ENCODE measurements at places on chromosomes 4 and X. TPM values are rescaled to one million over a fixed set of nuclear protein-coding genes. Genes with fewer than 3 reads are reported as not detected.

The C4orf50 gene
- not detected for total RNA-seq

The NEXMIF gene
- not detected for total RNA-seq

The SCRG1 gene
- total RNA-seq: under 0.01 TPM

The BEND2 gene
- not detected for total RNA-seq

The AR gene
- total RNA-seq: 0.22 TPM

The GLRB gene
- total RNA-seq: 8.2 TPM

The PCDH10 gene
- 21.6 TPM for total RNA-seq

The RAB39B gene
- 0.14 TPM for total RNA-seq

The PIN4 gene
- total RNA-seq: 7.4 TPM

The ARHGAP6 gene
- 4.4 TPM for total RNA-seq

Data from placental pericyte (primary cell).